ENCODE measurements at places on chromosomes 3 and 15.

DNA sequence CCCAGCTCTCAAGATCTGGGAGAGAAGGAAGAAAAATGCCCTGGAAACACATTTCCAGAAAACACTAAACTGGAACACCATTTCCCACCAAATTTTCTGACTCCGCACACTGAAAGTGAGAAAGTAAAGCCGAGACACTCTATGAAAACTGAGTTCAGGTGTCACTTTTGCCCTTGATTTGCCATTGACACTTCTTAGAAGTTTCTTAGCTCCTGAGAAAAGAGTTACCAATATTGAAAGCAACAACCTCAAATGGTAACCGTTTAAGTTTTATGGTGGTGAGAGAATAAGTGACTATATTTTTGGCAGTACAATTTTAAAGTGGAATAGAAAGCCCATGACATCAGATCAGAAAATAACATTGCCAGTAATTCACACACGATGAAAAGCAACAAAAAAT is 39.0 kb downstream of the CD86 start:
- DNase-seq, result no peak

DNA sequence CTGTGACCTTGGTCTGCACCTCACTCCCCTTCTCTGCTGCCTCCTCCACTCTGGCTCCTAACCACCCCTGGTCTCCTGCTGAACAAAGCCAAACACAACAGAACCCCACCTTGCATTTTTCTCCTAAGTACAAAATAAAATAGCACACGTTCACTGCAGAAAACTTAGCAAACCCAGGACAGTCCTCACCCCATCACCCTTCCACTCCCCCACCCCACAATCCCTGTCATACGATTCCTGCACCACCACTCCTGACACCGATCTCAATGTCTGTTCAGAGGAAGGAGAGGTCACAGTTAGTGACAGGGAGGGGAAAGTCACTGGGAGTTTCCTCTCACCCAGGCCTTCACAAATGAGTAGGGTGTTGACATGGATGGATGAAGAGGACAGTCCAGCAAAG is 4.2 kb downstream of the VPS33B start:
- no peak for DNase-seq

DNA sequence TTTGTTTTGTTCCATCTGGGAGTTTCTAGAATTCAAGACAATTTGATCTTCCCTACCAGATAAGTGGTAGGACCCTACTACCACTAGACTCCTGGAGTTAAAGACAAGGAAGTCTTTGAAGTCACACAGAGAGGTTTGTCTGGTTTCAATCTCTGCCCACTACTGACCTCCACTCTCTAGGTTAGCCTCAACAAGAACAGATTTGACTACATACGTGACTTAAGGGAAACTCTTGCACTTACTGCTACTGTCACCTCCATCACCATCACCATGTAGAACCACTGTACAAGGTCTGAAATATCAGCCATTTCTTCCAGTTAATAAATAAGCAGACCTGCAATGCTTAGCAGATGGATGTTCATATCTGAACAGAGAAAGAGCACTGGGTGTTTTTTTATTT is 148.3 kb upstream of the ARHGEF26 start:
- no peak for DNase-seq

DNA sequence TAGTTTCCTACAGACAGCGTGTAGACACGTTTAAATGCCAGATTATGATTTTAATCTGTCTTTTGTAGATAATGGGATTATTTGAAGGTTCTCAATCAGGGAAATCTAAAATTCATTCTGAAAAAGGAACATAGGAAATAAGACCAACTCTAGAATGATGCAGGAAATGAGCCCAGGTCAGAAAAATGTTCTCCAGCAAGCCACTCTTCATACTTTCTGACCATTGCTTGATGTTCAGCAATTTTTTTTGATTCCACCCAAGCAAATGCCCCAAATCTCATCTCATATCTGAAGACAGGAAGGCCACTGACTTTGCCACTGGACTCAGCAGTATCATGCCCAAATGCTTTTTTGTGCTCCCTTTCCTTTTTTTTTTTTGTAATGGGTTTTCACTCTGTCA is 373.4 kb downstream of the LPP start:
- no peak for DNase-seq

- no peak for DNase-seq
Measured at GRCh38 chr3:69821133-69821532, 81.9 kb downstream of the MITF start.

DNA sequence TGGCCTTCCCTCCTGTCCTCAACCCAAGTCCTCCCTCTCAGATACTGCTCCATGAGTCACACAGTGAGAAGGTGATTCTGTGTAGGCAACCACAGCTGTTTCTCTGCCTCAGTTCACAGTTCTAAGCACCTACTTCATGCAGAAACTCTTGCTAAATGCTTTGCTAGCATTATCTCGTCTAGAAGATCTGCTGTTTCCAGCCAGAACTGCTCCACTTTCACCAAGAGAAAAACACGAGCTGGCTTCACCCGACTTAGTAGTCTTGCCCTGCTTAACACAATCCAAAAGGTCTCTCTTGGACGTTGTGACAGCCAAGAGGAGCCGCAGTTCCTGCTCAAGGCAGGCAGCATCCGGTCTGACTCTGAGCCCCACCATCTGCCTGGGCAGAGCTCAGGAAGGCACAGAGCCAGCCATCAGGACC is 272.1 kb downstream of the UACA start:
- DNase-seq, result no peak

GRCh38 chr3:191500892-191501291 is 39.9 kb downstream of the PYDC2 start:
- no peak for DNase-seq

Data from stimulated activated CD8-positive, alpha-beta memory T cell treated with anti-CD3 and anti-CD28 coated beads, Interleukin-15, amount 100 ng/mL, for 1 hour (primary cell).